ENCODE measurements at places on chromosomes 5 and 9.

DNA sequence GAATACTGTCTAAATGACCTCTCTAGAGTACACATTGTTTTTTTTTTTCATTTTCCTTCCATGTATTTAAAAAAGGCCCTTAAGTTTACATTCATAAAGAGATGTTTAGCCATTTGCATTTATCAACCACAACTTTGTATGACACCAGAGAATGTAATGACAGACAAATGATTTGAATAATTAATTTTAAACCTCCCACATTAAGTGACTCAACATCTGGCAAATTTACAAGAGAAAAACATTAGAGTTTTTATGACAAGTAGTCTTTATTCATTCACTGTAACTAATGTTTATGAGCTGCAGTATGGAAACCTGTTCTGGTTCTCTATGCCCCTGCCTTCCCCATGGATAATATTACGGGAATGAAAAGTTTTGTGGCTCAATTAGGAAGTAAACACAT lies 1093.8 kb upstream of the CDH9 start:
- DNase-seq = no peak

- DNase-seq = no peak
Observed at GRCh38 chr5:146042628-146043279, 62.6 kb downstream of the PLAC8L1 start.

DNA sequence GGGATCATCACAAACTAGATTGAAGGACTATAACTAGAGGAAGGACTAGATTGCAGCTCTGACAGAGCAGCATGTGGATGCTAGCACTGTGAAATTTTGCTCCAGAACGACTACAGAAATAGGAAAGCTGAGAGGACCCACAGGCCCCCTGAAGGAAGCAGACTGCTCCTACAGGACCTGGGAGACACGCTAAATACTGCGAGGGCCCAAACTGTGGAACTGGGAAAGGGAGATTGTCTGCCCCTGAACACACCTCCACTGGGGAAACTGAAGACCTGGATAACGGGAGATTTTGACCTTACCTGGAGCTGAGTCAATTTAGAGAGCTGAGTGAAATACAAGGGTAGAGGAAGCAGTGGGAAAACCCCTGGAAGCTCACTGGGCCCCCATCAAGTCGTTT lies 19.2 kb downstream of the TRIM36 start:
- DNase-seq = no peak

DNA sequence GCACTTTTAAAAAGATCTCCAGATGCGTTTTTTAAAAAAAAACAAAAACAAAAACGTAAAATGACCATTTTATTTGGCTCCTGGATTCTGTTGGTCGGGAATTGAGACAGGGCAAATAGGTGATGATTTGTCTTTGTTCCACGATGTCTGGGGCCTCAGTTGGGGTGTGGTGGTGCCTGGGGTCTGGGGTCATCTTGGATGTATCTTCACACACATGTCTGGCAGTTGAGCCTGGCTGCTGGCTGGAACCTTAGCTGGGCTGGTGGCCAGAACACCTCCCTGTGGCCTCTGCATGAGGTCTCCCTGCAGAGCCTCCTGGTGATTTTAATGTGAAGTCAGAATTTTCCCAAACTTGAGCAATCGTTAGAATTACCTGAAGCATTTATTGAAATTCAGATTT lies 42.5 kb upstream of the BASP1 start:
- DNase-seq = no peak

DNA sequence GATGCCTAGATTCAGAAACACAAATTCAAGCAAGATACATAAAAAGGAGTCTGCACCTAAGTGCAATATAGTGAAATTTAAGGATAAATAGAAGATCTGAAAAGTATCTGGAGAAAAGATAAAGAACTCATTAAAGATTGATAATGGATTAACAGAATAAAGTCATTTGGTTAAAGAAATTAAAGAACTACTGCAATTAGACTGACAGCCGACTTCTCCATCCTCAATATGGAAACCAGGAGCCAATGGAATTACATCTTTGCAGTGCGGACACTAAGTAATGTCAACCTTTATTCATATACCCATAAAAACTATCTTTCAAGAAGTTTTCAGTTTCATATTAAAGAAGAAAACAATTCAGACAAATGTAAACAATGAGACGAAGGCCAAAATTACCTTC lies 81.0 kb downstream of the MRPL36 start:
- DNase-seq = no peak

DNA sequence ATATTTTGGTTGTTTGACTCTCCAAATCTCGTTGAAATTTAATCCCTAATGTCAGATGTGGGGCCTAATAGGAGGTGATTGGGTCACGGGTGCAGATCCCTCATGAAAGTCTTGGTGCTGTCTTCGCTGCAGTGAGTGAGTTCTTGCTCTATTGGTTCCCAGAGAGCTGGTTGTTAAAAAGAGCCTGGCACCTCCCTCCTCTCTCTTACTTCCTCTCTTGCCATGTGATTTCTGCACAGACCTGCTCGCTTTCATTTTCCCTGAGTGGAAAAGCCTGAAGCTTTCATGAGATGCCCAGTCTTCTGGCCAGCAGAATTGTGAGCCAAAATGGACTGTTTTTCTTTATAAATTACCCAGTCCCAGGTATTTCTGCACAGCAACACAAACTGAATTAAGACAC lies 221.6 kb downstream of the MAT2B start:
- DNase-seq = no peak

DNA sequence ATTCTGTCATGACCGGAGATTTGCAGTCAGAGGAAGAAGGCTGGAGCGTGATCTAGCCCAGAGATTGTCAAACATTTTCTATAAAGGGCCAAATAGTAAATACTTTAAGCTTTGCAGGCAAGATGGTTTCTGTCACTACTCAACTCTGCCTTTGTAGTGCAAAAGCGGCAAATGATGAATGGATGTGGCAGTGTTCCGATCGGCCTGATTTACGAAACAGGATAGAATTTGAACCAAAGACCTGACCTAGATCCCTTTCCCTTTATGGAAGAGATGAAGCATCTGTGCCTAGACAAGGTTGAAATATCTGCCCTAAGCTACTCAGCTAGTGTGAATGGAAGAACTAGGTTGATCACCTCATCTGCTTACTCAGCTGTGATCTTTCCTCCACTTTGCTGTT lies 209.5 kb downstream of the YTHDC2 start:
- DNase-seq = no peak

DNA sequence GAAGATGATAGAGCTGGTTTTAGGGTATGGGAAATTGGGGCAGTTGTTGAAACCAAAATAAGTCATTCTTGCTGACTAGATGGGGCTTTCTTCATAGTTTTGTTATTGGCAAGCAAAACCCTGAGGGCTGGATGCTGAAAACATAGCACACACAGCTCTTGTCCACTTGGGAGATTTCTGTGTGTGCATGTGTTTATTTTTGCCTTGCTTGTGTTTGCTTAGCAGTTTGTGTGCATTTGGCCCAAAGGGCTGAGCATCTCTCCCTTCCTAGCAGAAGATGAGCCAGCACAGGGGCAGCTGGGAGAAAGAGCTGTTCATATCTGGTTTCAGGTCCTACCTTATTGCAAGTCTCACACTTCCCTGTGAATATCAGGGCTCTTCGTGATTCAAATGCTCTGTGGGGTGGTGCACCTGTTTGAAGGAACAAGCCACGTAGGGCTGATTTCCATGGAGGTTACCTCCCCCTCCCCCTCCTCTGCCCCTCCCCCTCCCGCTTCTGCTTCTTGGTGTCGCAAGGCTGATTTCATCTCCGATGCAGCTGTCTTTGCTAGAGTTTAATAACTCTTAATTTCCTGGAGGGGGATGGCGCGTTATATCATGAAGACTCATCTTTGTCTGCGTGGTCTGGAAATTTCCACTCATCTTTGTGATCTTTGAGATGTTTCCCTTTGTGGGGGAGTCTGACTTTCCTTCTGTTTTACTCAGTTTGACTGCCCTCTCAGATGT lies 296.5 kb downstream of the ARHGAP26 start:
- DNase-seq = no peak

- DNase-seq = no peak
Observed at GRCh38 chr9:123455187-123455586, 99.2 kb downstream of the CRB2 start.

All from amniotic stem cell (primary cell).